ENCODE measurements at places on chromosomes 5 and 9.

- no peak for DNase-seq
These were observed 118.5 kb upstream of the PTPN3 start for GRCh38 chr9:109616571-109617120.

DNA sequence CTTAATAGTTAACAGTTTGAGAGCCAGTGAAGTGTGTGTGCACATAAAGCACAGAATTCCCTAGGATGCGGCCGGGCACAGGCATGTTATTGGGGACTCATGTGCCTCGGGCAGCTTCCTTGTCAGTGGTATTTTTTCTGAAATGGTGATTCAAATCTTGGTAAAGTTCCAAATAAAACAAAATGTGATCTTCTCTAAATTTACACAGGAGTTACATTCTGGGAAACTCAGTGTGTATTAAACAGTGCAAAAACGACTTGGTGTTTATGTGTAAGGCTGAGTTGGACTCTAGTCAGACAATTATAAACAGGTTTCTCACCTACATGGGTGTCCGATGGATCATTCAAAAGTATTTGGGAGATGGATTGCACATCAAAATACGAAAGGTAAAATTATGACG lies 48.9 kb downstream of the BOD1 start:
- no peak for DNase-seq

GRCh38 chr5:73222173-73222572 lies 49.2 kb downstream of the TMEM174 start:
- DNase-seq: no peak

DNA sequence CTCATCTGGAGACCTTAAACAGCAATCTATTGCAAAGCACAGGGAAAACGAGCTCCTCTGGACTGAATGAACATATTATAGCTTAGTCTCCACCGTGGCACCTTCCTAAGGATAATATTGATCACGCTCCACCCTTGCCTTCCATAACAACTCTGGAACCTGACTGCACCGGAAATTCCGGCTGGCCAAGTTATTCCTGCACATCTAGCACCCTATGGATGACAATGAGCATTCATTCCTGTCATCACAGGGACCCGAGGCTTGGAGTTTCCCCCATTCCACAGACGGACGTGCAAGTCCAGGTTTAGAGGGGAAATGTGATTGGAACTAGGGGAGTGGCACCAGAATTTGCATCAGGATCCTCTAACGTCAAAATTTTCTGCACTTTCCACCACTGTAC lies 27.5 kb downstream of the STK10 start:
- no peak for DNase-seq

DNA sequence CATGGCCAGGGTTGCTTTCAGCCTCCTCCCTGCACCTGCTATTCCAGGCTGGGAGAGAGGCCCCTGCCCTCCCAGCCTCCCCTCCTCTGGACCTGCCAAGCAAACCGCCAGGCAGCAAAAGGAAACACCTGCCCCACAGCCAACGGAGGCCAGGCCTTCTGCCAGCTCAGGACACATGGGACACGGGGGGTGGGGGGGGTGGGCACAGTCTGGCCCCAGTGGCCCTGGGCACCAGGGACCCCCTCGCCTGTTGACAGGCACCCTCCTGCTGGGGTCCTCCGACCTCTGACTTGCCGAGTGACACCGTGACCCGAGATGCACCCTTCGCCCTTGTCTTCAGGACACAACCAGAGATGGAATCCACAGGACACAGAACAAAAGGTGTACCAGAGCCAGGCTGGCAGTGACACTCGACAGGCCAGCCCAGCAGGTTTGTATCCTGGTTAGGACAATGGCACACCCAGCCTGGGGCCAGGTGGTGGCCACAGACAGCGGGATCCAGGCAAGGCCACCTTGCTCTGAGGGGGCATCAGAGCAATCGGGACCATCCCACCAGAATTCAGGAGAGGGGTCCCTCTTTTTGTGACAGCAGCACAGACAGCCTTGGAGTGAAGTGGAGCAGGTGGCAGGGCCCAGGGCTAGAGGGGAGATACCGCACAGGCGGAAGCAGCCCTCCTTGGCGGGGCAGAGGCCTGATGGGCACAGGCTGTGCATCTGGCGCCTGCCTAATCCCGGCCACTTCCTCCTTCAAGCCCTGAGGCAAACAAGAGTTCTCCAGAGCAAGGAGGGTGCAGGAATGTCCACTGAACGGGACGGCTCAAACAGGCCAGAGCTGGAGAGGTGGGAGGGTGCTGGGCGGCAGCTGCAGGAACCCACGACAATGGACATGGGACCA lies 1.3 kb upstream of the TMEM210 start:
- DNase-seq: no peak

DNA sequence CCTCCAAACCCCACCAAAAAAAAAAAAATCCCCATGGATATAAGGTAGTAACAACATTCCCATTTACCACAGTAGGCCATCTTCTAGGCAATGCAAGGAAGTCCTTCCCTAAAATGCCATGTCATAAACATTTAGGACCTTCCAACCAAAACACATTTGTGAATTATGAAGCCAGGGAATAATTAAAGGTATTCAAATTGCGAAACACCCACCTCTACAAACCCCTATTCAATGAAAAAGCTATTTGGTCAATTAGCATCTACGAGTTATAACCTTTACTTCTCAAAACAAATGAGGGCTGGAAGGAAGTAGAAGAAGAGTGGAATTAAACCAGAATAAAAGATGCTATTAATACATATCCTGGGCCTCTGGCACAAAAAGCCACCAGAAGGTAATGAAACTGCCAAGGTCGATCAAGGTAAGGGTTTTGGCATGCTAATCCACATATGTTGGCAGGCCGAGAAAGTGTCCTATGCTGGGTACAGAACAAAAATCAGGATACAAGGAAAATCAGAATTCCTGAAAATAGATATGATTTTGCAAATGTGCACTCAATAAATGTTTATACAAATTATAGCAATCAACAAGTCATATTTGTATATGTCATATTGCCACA lies 47.7 kb downstream of the MTMR12 start:
- no peak for DNase-seq

GRCh38 chr5:67257077-67257476 lies 60.5 kb upstream of the CD180 start:
- no peak for DNase-seq

DNA sequence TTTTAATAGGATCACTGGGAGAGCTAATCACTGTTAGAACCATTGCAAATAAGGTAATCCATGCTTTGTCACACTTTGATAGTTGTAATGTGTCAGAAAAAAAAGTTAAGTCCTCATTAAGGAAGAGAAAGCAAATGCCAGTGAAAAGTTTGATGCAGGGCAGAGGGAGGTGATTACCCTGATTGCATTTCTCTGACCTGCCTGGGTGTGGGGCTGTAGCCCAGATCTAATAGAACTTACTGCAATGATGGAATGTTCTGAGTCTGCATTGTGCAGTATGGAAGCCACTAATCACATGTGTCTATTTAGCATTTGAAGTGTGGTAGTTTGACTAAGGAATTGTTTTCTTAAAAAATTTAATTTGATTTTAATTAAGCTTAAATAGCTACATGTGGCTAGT lies 202.7 kb downstream of the ATP10B start:
- DNase-seq: no peak

GRCh38 chr5:112681481-112681908 lies 56.2 kb upstream of the APC start:
- peak; percentile 70 for DNase-seq

DNA sequence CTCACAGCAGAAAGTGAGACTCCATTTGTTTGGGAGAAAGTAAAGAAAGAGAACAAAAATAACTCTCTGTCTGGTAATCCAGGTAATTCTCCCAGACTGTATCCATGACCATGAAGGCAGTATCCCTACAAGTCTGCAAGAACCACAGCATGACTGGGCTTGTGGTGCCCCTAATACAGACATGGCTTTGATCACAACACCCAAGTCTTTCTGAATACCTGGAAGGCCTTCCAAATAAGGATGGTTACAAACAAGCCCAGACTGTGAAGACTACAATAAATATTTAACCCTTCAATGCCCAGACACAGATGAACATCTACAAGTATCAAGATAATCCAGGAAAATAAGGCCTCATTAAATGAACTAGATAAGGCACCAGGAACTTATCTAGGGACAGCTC lies 481.1 kb upstream of the RORB start:
- DNase-seq: no peak

DNA sequence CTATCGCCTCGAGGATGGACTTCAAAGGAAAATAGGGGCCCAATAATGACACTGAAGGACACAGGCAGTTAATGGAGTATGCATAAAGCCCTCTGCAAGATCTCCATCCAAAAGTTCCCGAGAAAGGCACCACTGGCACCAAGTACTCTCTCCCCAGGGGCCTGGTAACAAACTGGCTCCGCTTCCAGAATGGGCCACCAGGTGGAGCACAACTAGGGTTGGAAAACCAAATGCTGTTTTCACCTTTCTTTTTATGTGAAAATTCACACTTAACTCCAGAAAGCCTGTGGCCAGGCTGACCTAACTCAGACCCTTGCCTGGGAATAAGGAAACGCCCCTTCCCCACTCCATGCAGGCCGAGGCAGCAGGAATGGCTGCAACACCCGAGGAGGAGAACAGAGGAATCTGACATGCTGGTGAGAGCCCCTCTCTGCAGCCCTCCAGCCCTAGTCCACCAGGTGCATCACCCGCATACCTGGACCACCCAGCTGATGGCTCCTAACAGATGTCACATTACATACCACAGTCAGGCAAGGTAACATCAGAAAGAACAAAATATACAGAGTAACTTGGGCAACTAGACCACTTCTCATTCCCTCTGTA lies 42.8 kb downstream of the CAMSAP1 start:
- DNase-seq: no peak

- DNase-seq: peak; percentile 99
These were observed 339.5 kb downstream of the BNC2 start for GRCh38 chr9:16530669-16531642.

DNA sequence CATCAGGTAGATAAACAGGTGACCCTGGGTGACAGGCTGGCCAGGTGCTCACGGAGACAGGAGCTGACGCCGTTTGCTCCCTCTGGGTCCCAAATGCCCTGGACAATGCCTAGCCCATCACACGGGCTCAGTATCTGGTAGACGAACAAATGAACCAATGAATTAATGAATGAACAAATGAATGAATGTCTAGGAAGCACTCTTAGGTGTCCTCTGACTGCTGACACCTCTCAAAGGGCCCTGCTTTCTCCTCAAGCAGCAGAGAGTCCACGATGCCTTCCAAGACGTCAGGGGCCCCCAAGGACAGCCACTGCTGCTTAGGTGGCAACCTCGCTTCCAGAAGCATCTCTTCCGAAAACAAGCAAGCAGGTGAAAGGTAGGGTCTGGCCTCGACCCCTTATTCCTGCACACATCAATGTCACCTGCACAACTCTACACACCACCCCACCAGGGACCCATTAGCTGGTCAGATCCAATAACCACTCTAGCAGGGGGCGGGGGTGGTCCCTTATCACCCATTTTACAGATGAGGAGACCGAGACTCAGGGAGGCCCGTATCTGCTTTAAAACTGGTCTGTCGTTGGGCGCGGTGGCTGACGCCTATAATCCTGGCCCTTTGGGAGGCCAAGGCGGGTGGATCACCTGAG lies 45.2 kb downstream of the VAV2 start:
- no peak for DNase-seq

- DNase-seq: no peak
These were observed 545.8 kb upstream of the CDH10 start for GRCh38 chr5:25190521-25191000.

DNA sequence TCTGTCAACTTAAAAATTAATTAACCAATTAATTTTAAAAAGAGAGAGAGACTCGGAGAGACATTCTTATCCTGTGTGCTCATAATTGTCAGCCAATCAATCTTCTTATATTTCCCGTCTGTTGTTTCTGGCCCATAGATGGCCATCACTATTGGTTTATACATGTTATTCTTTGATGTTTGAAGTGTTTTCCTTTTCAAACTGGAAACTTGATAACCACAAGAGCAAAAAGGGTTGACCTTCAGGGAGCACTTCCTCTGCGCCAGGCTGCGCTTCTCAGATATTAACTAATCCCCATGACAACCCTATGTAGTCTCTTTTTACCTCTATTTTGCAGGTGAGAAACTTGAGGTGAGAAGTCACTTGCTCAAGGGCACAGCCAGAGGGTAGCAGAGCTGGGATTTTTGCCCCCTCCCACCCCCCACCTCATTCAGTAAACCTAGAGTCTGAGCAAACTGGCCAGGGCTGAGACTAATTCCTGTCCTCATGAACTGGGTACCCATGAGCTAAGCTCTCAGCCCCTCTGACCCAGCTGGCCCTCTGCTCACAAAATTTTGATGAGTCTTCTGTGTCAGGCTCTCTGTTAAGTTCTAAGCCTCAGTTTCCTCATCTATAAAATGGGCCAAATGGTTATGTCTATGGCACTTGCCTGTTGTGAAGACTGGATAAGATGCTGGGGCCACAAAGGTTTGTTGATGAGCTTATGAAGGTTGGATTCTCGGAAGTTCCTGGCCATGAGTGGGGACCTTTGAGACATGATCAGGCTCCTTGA lies 86.0 kb upstream of the SH3PXD2B start:
- no peak for DNase-seq

GRCh38 chr9:34510497-34511468 lies 12.0 kb downstream of the ENHO start:
- DNase-seq: no peak

GRCh38 chr5:148776780-148777179 lies 49.6 kb upstream of the ADRB2 start:
- DNase-seq: peak; percentile 72

DNA sequence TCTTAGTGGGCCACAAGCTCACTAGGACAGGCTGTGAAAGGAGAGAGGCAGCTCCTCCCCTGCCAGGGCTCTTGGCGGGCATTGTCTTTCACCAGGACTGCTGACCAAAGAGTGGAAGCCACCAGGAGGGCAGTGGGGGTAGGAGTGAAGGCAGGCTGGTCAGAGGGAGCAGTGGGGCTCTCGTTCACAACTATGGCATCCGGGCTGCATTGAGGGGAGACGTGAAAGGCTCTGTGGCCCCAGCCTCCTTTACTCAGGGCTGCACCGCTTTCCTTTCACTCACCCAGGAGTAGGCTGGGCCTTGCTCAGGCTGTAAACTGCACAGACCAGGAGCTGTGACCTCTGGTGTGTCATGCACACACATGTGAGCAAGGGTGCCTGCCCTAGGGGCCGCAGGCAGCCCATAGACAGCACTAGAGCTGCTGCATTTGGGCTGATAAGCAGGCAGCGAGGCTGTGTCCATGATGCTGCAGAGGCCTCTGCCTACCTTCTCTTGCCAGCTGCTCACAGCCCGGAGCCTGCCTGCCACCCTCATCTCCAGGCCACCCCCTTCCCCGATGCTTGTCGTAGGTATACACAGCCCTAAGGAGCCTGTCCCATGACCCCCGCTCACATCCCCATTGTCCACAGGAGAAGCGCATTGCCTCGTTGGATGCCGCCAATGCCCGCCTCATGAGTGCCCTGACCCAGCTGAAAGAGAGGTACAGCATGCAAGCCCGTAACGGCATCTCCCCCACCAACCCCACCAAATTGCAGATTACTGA lies 130.4 kb downstream of the DAB2IP start:
- no peak for DNase-seq

- peak; percentile 18 for DNase-seq
These were observed 7.1 kb downstream of the PHYHD1 start for GRCh38 chr9:128927731-128928411.

DNA sequence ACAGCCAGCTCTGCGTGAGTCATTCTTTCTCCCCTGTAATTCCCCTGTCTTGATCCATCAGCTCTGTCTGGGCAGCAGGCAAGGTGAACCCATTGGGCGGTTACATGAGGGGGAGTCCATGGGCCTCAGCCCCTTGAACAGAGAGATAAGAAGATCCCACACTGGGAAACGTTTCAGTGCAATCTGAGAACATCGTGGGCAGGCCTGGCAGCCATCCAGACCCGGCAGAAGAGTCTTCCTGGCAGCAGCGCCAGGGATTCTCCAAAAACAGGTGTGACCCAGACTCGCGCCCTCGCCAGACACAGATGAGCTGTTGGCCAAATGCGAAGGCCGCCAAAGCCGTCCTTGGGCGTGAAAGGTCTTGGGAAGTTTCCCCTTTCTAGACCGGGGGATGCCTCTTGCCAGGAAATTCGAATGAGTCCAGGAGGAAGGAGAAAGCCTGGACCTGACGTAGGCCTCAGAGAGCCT lies 6.4 kb upstream of the SLC12A7 start:
- peak; percentile 97 for DNase-seq
